ENCODE measurements at places on chromosomes 5 and 9.

- DNase-seq: no peak
Observed at GRCh38 chr5:167513381-167513780, 778.1 kb upstream of the WWC1 start.

DNA sequence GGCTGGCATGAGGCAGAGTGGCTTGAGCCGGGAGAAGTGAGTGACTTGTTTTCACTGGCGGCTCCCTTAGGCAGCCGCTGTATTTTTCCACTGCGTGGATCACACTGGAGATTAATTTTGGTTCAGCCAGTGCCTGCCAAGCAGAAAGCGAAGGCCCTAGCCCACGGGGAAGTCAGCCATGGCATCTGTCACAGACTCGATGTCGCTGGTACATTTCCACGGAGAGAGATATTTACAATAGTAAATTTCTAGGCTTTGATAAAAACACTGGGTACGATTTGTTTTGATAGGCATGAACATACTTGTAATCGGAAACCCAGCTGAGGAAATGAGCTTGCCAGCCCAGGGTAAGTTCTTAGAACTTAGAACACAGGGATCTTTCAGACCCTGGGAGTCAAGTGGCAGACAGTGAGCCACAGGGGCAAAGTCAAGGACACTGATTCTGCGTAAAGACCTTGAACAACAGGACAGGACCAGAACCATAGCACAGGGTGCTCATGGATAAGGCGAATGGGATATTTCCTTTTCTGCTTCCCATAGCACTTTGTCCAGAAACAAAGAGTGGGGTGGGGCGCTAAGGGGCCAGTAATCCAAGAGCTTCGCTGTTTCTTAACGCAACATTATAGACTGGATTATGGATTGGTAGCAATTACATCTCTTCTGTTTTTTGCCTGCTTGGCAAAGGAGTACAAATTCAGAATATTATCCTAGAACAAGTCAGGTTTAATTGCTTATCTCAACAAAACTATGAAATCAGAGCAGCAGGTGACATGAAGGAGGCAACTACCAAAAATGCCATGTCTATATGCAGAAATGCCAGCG is 4.5 kb downstream of the DUSP1 start:
- DNase-seq: no peak

GRCh38 chr5:81839034-81839433 is 88.1 kb upstream of the SSBP2 start:
- no peak for DNase-seq

DNA sequence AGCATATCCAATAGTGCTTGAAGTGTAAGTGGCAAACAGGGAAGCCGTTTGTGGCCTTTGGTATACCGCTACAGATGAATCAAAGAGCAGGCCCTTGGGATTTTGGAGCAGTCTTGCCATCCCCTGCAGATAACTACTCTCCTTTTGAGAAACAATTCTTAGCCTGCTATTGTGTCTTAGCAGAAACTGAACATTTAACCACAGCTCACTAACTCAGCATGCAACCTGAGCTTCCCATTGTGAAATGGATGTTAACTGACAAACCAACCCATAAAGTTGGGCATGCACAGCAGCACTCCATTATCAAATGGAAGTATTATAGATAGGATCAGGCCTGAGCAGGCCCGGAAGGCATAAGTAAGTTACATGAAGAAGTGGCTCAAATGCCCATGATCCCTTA is 315.3 kb upstream of the PTGER4 start:
- no peak for DNase-seq

- DNase-seq: no peak
Observed at GRCh38 chr9:134172198-134173126, 8.1 kb upstream of the RNU6ATAC start.

- DNase-seq: no peak
Observed at GRCh38 chr5:136109453-136110135, 23.1 kb upstream of the SMAD5 start.

DNA sequence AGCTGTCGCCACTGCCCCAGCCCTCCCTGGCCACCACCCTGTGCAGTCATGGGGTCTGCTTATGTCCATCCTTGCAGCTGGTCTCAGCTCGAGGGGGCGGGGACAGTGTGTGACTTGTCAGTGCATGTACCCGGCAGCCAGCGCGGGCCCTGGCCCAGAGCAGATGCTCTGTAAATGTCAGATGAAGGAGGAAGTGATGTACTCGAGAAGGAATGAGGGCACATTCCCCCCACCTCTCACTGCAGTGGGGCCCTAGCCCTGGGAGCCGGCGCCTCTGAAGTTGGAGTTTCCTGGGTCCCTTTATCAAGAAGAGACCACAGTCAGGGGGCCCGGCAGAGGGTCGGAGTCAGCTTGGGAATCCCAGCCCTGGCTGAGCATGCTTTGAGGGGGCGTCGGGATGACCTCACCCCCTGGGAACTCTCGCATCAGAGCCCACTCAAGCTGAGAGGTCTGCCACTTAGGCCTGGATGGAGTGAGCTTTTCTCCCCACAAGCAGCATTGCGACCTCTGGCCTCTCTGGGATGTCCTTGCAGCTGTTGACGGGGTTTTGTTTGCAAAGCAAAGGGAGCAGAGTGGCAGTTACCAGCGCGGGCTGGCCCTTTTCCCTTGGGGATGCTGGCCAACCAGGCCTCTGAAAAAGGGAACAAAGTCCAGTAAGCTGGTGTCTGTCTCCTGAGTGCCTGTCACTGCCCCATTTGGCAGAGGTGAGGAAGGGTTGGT is 19.0 kb downstream of the NEURL1B start:
- DNase-seq: no peak

- no peak for DNase-seq
Observed at GRCh38 chr9:34408173-34408572, 31.5 kb upstream of the MYORG start.

- peak; percentile 47 for DNase-seq
Observed at GRCh38 chr9:21709464-21710058, 92.9 kb upstream of the MTAP start.

- DNase-seq: no peak
Observed at GRCh38 chr5:171309276-171310211, 496 bp downstream of the TLX3 start.

DNA sequence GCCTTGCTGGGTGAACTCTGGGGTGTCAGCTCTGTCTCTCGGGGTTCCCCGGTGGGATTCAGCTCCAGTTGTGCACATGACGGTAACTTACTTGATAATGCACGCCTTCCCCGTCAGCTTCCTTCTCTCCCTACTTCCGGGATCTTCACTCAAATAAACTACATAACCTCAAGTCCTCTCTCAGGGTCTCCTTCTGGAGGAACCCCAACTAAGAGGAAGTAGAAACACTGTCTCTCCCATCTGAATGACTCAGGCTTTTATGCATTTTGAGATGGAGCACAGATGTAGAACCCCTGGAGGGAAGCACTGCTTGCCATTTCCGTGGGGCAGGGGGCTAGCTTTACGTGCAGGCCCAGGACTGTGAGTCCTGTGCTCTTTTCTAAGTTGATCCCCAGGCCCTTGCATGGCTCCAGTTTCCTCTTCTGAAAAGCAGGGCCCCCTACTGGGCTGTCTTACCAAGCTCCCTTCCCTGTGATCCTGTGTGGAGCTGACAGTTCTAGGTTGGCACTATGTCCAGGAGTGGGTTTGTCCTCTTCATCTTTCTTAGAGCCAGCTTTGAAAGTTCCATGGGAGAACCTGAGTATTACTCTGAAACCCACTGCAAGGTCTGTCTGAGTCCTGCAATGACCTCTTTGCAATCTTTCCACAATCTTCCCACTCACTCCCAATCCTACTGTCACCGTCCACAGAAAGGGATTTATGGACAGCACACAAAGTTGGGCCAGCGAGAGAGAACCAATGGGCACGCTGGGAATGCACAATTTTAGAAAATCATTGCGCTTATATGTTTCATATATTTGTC is 17.7 kb downstream of the S1PR3 start:
- no peak for DNase-seq

DNA sequence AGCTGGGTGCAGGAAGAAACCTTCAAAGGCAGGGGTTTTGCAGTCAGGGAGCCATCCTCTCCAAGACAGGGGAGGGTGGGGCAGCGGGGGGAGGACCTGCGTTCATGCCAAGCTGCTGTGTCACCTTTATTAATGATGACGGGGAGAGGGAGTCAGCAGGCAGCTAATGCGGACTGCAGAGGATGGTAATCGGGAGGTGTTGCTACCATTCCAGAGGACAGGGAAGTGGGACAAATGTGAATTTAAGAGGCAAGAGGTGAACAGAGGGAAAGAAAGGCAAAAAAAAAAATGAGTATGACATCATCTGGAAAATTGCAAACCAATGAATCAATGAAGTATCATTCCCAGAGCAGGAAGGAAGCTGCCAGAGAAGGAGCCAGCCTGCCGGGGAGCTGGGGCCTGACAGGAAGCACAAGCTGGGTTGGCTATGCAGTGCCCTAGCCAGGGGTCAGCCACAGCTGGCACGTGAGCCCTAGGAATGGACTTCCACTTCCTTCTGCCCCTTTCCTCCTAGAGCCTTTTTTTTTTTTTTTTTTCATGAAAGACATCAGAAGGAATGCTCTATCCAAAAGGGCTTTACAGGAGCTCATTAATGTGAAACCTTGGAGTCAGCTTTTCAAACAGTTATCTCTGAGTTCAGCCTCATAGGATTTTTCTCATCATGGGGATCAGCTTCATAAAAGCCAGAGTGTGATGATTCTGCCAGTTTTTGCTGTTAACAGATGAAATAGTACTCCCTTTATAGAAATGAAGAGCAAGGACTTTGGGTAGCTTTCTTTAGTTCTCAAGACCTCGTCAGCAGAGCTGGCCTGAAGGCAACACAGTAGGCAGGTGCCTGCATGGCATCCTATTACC is 9.2 kb downstream of the INSYN2B start:
- no peak for DNase-seq

GRCh38 chr9:83744206-83744605 is 36.4 kb upstream of the UBQLN1 start:
- no peak for DNase-seq

DNA sequence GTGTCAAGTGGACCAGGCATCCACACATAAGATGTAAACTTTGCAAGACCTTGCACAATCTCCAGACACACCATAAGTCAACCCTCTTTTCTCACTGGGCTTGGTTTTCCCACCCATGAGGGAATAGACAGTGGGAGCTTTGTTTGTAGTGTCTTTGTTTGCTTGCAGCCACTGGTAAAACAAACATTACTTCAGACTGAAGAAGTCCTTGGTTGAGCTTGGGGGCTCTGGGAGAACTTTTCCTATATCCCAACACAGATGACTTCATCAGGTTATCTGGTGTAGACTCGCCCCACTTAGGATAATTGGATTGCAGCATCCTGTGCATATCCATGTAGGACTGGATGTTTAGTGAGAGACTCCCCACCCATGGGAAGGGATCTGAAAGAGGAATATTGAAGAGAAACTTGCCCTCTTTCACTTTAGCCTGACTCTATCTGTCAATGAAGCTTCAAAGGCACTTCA is 11.5 kb upstream of the ADGRV1 start:
- no peak for DNase-seq

- DNase-seq: peak; percentile 12
Observed at GRCh38 chr9:133658442-133659431, 22.6 kb downstream of the DBH start.

GRCh38 chr5:172683264-172683644 is 42.2 kb downstream of the NEURL1B start:
- no peak for DNase-seq

- no peak for DNase-seq
Observed at GRCh38 chr9:98605116-98605515, 103.6 kb downstream of the GABBR2 start.

DNA sequence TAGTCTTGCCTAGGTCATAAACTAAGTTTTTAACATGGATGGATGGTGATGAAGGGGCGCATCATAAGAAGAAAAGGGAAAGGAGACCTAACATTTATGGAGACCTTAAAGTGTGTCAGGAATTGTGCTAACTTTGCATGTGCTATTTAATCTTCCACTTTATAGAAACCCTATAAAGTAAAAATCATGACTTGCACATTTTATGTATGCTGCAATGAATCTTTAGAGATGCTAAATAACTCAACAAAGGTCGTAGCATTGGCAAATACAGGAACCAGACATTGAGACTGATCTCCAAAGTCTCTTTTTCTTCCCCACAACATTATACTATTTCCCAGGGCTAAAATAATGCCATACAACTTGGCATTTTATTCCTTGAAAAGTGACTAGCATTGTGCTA is 214.6 kb downstream of the SGCD start:
- DNase-seq: no peak

GRCh38 chr5:154132718-154133307 is 57.7 kb upstream of the GALNT10 start:
- DNase-seq: no peak

- no peak for DNase-seq
Observed at GRCh38 chr9:135500071-135500524, 384 bp upstream of the MRPS2 start.

GRCh38 chr5:104096451-104096850 is 533.9 kb upstream of the NUDT12 start:
- DNase-seq: no peak

DNA sequence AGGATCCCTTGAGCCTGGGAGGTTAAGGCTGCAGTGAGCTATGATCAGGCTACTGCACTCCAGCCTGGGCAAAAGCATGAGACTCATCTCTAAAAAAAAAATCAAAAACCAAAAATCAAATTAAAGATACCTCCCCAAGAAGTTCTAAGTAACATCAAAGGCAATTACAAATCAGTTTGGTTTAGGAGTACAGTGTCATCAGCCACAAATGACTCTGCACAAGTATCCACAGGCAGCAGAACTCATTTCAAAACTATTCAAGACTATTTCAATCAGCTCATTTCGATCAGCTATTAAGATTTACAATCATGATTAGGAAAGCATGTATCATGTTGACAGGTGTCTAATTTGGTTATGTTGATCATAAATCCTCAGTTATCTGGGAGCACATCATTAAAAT is 19.1 kb downstream of the TRMO start:
- DNase-seq: no peak

DNA sequence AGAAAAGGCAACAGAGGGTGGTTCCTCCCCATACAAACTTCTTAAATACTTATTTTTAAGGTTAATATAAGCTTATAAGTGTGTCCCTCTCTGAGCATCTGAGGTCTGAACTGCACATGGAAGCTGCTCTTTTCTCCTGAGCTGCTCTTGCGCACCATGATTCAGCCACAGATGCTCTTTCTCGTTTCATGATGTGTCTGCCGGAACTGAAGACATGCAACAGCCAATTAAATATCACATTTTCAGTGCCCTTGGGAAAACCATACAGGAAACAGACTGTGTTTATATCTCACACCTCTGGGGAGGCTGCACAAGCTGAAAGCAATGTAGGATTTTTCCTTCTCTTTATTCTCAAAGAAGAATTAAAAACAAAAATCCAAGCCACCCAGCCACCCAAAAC is 96.8 kb upstream of the NREP start:
- DNase-seq: no peak

DNA sequence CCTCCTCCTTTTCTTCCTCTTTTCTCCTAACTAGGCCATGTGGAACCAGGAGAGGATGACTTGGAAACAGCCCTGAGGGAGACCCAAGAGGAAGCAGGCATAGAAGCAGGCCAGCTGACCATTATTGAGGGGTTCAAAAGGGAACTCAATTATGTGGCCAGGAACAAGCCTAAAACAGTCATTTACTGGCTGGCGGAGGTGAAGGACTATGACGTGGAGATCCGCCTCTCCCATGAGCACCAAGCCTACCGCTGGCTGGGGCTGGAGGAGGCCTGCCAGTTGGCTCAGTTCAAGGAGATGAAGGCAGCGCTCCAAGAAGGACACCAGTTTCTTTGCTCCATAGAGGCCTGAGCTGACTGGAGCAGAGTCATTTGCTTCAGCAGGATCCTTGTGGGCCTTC is 13.7 kb downstream of the NUDT2 start:
- DNase-seq: no peak

GRCh38 chr9:97563458-97564135 is 62.1 kb downstream of the TMOD1 start:
- DNase-seq: no peak
